Stimulated activated CD4-positive, alpha-beta T cell treated with anti-CD3 and anti-CD28 coated beads, Interleukin-12 subunit alpha, Interleukin-12 subunit beta, amount 100 ng/mL, for 4 hours (primary cell): ENCODE measurements at places on chromosomes 6 and 20.

DNA sequence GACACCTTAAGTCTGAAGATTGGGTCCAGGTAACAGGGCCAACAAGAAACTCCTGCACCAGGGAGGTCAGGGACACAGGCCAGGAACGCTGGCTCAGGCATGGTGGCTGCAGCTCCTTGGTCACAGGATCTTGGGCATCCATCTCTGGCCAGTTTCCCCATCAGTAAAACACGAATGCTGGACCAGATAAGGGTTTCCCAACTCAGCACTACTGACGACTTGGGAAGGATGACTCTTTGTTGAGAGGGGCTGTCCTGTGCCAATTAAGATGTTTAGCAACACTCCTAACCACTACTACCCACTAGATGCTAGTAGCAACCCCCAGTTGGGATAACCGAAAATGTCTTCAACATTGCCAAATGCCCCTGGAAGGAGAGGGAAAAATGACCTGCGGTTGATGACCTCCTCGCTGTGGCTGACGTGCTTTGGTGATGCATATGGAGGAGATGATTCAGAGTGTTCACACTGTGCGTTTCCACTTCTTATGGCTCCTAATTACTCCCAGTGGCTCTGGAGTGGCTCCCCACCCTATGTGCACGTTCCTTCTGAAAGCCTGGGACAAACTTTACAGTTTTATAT is 261.9 kb downstream of the CDH26 start:
- DNase-seq: no peak

GRCh38 chr20:33233129-33233774 is 2.5 kb upstream of the BPIFA1 start:
- no peak for DNase-seq

DNA sequence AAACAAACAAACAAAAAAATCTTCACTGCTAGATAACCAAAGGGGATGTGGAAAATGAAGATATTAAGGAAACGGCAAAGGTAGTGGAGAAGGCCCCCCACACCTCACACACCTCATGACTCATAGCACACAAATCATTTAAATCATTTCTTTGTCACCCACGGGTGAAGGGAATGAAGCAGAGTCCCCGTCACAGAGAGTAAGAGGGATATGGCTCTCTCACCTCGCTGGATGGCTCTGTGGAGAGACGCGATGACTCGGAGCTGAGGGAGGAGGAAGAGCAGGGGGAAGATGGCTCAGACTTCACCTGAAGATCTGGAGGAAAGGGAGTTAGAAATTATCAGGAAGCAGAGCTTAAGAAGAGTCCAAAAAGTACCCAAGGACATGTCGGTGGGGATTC is 1.2 kb downstream of the ATF6B start:
- DNase-seq: no peak

GRCh38 chr6:135743476-135743875 is 108.0 kb upstream of the PDE7B start:
- DNase-seq: no peak

GRCh38 chr6:166640342-166641043 is 13.4 kb upstream of the RPS6KA2 start:
- DNase-seq: no peak

GRCh38 chr6:70973604-70974003 is 16.7 kb upstream of the B3GAT2 start:
- no peak for DNase-seq

GRCh38 chr6:16651871-16652270 is 109.4 kb downstream of the ATXN1 start:
- no peak for DNase-seq

DNA sequence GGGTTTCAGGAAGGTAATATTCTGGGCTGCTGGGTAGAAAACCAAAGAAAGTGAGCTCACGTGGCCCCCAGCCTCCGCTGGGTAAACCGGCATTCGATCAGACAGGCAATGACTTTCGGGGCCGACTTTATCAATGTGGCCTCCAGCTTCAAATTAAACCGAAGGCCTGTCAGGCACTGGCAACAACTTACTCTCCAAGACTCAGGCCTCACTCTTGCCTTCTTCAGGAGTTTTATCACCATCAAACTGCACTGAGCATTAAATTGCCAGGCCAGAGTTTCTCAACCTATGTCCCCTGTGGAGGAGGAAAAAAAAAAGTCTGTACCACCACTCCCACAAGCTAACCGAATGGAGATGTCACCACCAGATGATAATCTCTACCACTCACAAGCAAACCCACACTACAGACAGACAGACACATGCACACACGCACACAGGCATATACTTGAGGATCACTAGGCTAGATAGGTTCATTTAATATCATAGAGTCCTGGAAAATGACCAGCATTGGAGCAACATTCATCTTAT is 1.1 kb upstream of the MBOAT1 start:
- DNase-seq: no peak

DNA sequence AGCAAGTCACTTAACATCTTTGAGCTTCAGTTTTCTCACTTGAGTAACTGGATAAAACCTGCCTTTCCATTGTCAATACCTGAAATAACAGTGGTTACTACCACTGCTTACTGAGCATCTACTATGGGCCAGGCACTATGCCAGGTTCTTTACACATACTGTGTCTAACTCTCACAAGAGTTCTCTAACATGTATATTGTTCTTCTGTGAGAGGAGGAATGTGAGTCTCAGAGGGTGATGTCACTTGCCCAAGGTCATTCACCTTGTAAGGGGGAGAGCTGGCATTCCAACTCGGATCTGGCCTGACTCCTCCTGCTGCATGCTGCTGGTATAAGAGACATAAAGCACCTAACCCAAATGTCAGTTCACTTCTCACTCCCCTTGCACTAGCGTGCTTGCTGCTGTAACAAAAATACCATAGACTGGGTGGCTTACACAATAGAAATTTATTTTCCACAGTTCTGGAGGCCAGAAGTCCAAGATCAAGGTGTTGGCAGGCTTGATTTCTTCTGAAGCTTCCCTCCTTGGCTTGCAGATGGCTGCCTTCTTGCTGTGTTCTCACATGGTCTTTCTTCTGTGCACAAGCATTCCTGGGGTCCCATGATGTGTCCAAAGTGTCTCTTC is 21.9 kb upstream of the SGK2 start:
- no peak for DNase-seq

- DNase-seq: no peak
Measured at GRCh38 chr6:36542041-36542440, 5.2 kb downstream of the STK38 start.

DNA sequence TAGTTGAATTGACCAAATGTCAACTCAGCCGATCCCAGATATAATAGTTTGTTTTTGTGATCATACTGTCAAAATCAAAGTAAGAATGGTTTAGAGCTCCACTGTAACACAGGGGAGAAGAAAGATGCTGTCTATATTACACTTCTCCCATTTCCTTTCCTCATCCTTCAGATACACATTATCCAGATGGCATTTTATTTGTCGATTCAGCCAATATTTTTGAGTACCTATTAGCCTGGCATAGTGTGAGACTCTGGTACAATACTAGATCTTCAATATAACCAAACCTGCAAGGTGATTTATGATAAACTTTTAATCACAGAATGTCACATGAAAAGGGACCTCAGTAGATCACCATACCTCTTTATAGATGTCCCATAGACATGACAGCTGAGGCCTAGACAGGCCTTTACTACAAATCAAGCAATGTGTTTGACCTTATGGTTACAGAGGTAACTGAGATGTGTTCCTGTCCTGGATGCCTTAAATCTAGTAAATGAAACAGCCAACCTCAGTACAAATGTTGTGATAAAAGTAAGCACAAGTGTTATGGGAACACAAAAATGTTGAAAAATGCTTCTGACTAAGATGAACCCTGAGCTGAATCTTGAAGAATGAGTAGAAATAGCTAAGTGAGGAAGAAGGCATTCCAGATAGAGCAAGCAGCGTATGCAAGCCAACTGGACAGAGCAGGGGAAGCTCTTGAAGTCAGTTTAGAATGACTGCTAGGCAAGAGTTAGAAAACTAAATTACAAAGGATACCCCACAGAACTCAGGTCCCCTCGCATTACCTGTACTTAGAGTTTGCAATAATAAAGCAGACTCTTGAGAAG is 1.9 kb downstream of the FBXO9 start:
- no peak for DNase-seq

DNA sequence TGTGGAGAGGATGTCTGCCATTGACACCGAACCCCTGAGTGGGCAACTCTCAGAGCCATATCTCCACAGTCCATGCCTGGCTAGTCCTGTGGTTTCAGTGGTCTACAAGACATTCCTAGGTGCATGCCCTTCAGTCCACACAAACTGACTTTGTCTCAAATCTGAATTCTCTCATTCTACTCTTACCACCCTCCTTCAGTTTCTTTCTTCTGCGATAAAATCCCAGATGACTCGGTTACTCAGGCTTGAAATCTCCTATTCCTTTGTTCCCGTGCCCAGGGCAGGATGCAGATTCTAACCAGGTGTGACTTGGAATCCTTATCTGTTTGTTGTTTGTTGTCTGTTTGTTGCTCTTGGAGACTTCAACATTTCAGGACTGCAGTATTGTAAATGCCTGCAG is 9.3 kb downstream of the CDS2 start:
- DNase-seq: no peak

GRCh38 chr6:116476002-116476678 is 15.0 kb downstream of the CALHM6 start:
- DNase-seq: no peak

DNA sequence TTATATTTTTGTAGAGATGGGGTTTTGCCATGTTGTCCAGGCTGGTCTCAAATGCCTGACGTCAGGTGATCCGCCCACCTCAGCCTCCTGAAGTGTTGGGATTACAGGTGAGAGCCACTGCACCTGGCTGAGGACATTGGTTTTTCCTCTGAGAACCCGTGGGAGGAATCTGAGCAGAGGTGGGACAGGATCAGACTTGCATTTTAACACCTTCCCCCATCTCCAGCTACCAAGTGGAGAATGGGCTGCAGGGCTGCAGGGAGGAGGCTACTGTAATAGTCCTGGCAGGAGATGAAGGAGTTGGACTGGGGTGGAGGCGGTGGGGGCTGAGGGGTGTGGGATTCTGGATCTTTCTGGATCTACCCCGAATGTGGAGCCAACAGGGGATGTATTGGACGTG is 24.5 kb downstream of the FAM110A start:
- no peak for DNase-seq

DNA sequence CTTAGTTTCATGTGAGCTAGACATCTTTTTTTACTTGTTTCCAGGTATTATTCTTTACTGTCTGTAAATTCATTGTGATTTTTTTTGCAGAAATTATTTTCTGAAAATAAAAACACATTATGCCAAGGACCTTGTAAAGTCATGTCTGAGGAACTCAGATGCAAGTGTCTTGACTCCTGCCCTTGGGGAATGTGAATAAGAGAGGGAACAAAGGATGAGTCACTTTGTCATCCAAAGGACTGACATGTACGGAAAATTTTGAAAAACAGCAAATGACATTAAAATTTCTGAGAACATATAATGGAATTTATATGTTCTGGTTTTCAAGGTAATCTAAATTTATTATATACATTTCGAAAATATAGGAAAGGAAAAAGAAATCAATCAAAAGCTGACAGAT is 660.4 kb downstream of the CD109 start:
- DNase-seq: no peak

DNA sequence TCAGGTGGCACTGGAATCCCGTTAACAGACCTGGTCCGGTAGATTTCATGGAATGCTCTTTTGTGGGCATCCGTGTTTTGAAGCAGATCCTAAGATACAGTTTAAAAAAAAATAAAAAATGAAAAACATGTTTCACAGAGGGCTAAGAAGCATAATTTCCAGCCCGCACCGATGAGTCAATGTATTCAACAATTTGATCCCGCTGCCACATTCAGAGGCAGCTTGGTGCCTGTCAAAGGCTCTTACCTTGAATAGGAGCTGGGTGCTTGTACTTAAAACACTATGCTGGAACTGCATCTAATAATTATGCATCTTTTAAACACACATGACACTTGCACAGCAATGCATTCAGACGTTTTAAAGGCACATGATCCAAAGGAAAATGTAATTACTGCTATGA is 164.8 kb downstream of the SYNE1 start:
- DNase-seq: no peak

DNA sequence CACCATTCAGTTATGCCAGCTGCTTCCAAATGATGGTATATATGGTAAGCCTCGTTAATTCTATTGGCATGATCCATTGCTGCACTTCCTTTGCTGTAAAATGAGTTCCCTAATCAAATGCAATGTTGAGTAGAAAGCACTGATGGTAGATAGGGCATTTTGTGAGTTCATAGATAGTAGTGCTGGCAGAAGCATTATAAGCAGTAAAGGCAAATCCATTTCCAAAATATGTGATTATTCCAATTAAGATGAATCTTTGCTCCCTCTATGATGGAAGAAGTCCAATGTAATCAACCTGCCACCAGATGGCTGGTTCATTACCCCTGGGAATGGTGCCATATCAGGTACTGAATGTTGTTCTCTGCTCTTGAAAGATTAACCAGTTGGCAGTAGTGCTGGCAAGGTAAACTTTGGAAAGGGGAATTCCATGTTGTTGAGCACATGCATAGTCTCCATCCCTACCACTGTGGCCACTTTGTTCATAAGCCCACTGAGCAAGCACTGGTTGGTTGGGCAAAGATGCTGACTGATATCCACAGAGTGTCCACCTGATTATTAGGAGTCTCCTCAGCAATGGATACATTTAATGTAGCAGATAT is 5.6 kb upstream of the TBPL1 start:
- DNase-seq: no peak

GRCh38 chr6:164022632-164023031 is 608.1 kb downstream of the QKI start:
- no peak for DNase-seq

DNA sequence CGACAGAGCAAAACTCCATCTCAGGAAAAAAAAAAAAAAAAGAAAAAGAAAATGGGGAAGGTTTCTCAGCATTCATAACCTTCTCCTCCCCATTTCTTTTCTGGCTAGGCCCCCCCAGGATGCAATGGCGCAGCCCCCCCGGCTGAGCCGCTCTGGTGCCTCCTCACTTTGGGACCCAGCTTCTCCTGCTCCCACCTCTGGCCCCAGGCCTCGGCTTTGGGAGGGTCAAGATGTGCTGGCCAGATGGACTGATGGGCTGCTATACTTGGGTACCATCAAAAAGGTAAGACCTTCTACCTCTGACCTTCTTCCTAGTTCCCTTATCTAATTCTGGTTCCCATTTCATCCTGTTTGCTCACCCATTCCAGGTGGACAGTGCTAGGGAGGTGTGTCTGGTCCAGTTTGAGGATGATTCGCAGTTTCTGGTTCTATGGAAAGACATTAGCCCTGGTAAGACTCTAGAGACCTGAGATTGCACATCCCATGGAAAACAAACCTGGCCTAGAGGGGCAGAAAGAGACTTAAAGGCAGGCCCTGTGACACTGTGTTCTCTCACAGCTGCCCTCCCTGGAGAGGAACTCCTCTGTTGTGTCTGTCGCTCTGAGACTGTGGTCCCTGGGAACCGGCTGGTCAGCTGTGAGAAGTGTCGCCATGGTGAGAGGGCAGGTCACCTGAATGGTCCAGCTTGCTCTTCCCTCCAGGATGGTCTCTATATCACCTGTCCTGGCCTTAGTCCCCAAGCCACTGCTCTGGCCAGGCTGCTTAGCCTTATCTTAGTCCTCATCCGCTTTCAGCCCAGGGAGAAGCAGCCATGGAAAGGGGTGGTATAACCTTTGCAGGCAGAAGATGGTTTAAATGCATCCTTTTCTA is 1.6 kb downstream of the PHF1 start:
- no peak for DNase-seq
